ENCODE measurements at places on chromosomes 7 and 10. TPM values are rescaled to one million over a fixed set of nuclear protein-coding genes. Genes with fewer than 3 reads are reported as not detected.

Gene LIPF
- not detected for total RNA-seq

GRCh38 chr10:48611133-48611532 lies 6.3 kb upstream of the ARHGAP22 start:
- no peak for DNase-seq

DNA sequence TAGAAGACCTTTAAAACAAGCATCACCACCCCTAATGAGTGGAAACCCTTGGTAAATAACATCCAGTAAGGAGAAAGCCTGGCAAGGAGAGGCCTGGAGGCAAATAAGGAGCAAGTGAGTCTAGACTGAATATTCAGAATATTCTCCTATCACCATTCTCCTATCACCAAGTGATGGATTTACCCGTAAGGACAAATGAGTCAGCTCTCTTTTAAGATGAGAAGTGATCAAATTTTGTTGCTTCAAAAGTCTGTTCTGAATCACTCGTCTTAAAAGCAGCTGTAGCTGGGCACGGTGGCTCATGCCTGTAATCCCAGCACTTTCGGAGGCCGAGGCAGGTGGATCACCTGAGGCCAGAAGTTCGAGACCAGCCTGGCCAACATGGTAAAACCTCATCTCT lies 28.4 kb downstream of the KIAA1549 start:
- no peak for DNase-seq

GRCh38 chr7:151125470-151125845 lies 39.2 kb downstream of the AGAP3 start:
- peak; percentile 16 for DNase-seq

DNA sequence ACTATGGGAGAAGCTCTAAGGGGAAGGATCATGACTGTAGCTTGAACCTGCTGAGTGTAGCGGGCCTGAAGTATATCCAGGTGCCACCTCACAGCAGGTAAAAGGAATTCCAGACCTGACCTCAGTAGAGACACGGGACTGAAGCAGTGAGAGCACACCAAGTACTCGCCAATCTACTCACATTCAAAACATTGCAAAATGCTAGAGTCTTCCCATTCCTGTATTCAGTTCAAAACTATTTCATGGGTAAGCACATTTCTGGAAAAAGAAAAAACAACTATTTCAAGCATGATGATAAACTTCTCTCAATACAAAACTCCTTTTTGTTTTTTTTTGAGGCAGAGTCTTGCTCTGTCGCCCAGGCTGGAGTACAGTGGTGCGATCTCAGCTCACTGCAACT lies 121.9 kb upstream of the AUTS2 start:
- peak; percentile 35 for DNase-seq
